CD4-positive, alpha-beta T cell treated with Interleukin-4 for 1 hour (primary cell): ENCODE measurements at places on chromosomes 12 and 14.

DNA sequence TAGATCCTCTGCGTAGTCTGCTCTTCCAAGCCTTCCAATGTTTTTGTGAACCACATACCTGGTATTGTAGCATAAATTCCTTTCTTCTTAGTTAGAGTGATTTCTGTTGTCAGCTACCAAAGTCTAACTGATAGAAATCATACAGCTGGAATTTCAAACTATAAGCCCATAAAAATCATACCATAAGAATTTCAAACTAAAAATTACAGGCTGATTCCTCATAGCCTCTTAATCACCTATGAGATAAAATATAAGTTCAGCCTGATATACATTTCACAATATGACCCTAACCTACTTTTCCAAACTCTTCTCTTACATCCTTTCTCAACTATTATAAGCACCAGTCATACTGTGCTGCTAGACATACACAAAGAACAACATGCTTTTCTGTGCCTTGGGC is 64.8 kb downstream of the PTHLH start:
- no peak for DNase-seq

DNA sequence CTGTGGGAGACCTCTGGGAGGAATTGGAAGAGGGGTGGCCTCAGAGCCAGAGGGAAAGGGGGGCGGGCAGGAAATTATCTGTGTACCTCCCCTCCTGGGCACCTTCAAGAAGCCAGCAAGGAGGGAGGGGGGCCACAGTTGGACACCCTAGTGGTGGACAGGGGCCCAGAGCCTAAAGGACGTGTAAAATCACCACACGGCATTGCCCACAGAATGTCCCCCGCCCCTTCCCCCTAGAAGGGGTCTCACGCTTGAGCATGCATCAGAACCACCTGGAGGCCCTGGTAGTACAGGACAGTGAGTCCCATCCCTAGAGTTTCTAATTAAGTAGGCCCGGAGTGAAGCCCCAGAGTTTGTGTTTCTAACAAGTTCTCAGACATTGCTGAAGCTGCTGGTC is 8.2 kb downstream of the ENDOU start:
- DNase-seq: no peak

DNA sequence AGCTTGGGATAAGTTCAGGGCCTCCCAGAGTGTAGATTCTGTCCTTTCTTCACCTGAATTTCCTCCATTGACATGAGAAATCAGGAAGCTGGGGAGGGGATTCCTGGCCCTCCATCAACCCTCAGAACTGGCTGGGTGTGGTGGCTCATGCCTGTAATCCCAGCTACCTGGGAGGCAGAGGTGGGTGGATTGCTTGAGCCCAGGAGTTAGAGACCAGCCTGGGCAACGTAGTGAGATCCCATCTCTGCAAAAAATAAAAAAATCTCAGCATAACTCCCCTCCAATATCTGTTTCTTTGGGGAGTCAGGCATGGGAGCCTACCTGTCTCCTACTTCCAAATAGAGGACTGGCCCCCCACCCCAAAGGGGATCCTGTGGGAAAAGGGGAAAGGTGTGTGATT is 59.8 kb upstream of the TBX3 start:
- DNase-seq: no peak

DNA sequence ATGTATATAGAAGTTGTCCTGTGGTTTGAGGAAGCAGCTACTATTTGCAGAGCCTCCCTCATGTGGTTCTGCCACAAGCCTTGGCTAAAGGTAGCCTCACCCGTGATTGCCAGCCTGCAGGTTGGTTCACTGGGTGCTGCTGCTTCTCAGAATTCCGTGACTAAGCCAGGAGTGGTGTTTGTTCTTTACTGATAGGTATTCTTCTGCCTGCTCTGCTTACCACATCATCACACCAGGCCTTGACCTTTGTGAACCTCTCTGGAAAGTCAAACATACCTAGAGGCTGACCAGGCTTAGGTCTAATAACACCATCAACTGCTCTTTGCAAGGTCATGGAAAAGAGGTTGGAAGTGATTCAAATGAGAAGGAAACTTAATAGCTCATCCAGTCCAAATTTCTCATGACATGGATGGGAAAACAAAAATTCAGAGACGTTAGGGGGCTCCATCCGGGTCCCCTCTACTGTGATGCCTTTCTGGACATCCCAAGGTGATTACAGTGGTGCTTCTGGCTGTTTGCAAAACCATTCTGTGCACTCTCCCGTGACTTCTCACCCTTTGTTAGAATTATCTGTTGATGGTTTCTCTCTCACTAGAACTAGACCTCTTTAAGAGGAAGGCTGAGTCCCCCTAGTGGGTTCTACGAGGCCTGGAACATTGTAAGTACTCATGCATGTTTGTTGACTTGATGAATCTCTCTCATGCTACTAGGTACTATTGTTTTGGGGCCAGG is 8.5 kb upstream of the SOCS2 start:
- no peak for DNase-seq

DNA sequence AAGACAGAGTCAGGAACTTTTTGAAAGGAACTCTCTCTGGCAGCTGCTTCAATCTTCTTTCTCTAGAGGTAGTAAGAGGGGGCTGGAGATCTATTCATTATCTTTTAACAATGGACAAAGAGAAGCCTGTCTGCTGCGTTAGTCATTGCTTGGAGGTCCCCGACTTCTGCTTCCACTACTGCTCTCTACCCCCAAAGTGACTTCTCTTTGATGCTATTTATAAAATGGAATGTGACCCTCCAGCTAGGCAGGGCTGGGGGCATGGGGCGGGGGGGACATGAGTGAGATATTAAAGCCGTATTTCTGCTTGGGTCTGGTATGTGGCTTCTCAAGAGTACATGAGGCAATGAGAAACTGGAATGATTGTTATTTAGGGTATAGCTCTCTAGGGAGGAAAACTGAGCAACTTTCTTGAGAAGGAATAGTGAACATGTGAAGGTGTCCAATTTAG is 41.4 kb upstream of the NUDT4 start:
- DNase-seq: no peak

DNA sequence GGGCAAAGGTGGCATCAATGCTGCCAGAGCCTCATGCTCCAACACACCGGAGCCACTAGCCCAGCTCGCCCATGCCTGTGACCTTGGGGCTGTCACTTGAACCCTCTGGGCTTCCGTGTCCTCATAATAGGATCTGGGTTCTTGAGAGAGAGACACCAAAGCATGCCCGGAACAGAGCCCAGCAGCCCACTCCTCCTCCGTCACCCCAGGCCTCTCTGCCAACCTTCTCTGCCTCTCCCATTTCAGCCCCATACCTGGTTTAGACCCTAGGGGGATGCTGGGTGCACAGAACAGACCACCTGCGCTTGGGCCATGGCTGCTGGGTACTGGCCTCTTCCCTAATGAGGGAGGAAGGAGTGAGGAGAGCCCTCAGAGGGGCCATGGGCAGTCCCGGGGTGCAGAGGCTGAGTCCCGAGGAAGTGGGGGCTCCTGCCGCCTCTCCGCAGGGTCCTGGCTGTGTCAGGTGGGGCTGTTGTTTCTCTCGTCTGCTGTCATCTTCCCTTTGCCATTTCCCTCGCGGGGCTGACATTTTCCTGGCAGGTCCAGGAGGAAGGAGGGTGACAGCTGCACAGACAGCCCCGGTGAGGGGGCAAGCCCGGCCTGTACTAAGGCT is 172.4 kb upstream of the RTL1 start:
- DNase-seq: no peak

DNA sequence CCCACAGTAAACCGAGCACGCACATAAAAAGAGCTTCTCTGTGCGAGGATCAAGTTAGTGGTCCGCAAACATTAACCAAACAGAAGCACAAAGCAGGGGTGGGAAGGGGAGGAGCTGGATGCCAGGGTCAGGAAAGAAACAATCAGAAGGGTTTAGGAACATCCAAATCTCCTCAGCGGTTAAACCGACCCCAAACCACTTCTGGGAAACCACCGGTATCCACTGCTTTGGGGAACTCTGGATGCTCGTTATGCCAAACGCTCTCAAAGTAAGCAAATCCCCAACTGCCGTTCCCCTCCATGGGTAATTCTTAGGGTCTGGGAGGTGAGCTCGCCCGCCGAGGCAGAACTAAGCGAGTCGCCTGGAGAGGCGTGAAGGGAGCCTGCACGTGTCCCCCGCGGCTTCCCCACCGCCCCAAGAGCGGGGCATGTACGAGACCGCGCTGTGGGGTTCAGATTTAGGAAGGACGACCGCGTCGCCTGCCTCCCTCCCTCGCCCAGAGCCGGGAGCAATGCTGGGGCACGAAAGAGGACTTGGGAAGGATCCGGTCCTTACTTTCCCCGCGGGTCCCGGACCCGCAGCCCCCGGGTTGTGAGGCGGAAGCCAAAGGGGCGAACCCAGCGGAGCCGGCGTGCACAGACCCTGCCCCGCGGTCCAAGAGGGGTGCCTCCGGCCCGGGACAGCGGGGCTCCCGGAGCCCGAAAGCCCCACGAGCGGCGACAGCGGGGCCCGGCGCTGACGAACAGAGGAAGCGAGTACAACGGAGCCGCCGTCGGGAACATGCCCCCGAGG is 711 bp downstream of the SBNO1 start:
- DNase-seq: peak; percentile 20

- no peak for DNase-seq
These were observed 45.8 kb upstream of the NCOR2 start for GRCh38 chr12:124613151-124613585.

DNA sequence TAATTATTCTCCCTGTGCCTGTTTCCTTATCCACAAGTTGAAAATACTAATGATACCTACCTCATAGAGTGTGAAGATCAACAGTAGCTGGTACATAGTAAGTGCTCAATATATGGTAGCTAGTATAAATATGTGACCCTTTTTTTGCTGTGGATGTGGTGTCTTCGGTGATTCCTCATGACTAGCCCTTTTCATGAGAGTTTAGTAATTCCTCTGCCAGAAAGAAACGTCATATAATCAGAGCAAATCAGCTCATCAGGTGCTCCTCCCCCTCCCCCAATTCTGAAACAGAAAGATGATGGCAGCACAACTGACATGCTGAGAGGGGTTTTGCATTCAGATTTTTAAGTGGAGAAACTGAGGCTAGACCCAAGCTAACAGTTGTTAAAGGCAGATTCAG is 210.8 kb downstream of the SLC41A2 start:
- no peak for DNase-seq
